Calu3 (cell line): ENCODE measurements at places on chromosomes 12 and 14.
A peak's percentile ranks its signal among the peaks of the same experiment; 100 is the strongest.

DNA sequence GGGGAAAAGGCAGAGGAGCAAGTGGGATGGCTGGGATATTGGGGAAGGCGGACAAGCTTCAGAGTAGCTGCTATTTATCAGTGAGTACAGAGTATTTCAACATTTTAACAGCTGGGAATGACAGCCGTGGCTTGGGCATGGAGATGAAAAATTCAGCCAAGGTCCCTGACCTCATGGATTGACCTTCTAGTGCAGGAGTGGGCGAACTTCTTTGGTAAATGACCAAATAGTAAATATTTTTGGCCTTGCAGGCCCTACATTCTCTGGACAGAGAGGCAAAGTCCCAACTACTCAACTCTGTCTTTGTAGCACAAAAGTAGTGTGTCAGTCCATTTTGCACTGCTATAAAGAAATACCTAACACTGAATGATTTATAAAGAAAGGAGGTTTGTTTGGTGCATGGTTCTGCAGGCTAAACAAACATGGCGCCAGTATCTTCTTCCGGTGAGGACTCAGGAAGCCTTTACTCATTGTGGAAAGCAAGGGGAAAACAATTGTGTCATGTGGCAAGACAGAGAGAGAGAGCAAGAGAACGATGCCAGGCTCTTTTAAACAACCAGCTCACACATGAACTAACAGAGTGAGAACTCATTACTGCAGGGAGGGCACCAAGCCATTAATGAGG is 33.6 kb downstream of the TMEM233 start:
- no peak for DNase-seq

DNA sequence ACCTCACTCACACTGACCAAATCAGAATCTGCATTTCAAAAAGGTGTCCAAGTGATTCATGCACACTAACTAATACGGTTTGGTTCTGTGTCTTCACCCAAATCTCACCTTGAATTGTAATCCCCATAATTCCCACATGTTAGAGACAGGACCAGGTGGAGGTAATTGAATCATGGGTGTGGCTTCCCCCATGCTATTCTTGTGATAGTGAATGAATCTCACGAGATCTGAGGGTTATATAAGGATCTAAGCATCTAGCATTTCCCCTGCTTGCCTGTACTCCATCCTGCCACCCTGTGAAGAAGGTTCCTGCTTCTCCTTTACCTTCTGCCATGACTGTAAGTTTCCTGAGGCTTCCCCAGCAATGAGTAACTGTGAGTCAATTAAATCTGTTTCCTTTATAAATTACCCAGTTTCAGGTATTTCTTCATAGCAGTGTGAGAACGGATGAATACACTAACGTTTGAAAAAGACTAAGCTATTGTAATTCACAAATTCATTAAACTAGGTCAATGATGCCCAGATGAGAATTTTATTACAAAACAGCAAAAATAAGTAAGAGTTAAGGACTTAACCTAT is 759.1 kb downstream of the GALC start:
- DNase-seq: no peak

DNA sequence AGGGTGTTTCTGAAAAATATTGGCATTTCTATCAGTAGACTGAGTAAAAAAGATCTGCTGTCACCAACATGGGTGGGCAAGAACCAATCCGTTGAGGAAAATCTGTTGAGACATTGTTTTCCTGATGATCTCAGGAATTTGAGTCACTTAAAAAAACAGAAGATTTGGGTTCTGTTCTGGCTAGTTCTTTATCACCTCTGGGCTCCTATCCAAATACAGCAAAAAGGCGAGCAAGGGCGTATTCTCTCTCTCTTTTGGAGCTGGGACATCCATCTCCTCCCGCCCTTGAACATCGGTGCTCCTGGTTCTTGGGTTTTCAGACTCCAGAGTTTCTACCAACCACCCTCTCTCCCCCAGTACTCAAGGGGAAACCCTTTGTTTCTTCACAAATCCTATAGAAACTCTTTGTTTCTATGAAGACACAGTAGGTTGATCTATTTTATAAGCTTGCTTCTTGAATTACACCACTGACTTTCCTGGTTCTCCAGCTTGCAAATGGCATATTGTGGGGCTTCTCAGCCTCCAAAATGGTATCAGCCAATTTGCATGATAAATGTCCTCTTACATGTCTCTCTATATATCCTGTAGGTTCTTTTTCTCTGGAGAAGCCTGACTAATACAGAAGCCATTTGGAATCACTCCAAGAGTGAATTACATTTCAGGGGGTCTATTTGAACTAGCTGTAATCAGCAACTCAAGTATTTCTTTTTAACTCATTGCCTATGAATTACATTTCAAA is 263.9 kb upstream of the TMTC1 start:
- no peak for DNase-seq

GRCh38 chr12:21987755-21988154 is 46.5 kb upstream of the ABCC9 start:
- no peak for DNase-seq

- DNase-seq: peak; percentile 57
Measured at GRCh38 chr14:68628605-68629310, 164.1 kb downstream of the ZFP36L1 start.

DNA sequence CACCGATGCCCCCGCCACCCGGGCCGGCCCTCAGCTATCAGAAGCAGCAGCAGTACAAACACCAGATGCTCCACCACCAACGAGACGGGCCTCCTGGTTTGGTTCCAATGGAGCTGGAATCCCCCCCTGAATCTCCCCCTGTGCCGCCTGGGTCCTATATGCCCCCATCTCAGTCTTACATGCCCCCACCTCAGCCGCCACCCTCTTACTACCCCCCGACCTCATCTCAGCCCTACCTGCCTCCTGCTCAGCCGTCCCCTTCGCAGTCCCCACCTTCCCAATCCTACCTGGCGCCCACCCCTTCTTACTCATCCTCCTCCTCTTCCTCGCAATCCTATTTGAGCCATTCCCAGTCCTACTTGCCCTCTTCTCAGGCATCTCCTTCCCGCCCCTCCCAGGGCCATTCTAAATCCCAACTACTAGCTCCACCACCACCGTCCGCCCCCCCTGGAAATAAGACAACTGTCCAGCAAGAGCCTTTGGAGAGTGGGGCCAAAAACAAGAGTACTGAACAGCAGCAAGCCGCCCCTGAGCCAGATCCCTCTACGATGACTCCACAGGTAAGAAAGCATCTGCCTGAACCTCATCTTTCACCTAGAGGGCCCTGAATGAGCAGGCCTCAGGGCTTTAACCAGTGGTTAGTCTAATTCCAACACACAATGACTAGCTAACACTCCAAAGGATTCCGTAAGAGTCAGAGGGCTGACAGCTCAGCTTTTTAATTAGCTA is 851 bp downstream of the YLPM1 start:
- DNase-seq: peak; percentile 3

DNA sequence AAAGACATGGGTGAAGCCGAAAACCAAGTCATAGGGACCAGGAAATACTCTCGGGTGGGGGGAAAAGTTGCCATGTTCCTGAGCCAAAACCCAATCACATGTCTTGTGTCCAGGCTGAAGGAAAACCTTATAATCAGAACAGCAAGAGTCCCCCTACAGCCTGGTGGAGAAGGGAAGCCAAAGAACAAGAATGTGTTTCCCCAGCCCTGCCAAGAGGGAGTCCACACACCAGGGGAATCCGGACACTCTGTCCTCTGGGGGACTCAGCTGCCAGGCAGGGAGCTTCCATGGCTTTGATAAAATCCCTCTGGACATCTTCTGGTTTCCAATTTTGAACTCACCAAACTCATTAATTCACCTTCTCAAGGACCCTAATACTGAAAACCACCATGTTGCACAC is 273.0 kb downstream of the FOXN3 start:
- DNase-seq: no peak

- DNase-seq: no peak
Measured at GRCh38 chr12:116717466-116718437, 20.1 kb downstream of the SPRING1 start.

GRCh38 chr14:100388103-100389054 is 65.2 kb downstream of the SLC25A47 start:
- DNase-seq: no peak

DNA sequence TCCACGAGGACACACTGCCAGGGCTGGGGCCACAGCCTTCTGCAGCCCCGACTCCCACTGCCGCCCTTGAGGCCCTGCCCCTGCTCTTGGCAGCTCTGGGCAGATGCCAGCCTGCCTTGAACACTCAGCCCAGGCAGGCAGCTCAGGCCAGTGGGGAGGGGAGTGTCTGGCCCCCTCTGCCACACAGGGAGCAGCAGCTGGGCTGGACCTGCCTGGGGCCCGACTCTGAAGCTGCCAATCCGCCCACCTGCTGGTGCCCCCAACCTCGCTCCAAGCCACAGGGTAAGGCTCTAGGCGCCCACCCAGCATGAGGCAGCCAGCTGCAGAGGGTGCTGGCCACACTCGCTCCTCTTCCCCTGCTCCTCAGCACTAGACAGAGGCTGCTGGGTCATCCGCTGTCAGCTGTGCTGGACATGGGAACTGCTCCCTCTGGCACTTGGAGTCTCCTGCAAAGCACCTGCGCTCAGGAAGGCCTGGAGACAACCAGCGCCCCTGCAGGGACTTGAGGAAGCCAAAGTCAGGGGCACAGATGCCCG is 24.6 kb upstream of the NUDT14 start:
- no peak for DNase-seq

DNA sequence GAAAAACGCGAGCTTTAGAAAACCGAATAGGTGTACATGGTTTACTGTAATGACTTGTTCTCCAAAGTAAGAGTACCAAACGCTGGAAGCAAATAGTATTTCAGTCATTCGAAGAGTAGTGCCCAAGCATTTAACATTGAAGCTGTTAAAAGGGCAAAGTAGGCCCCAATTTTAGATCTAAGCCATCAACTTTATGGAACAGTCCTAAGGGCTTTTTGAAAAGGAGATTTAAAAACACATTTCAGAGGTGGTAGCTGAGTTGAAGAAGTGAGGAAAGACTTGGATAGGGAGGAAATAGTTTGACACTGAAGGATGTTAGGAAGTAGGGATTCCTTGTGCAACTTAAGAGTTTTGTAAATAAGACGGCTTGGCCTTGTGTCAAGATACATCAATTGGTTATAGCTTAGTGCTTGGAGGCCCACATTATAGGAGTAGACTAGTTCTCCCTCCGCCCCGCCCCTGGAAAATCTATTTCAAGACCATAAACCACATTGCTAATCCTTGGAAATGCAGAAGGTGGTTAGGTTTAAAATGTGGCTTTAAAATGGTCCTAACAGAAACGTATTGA is 783 bp upstream of the TUBA1B start:
- DNase-seq: no peak

GRCh38 chr12:2976581-2976996 is 17.4 kb downstream of the TEAD4 start:
- DNase-seq: no peak

GRCh38 chr12:30110958-30111586 is 327.3 kb upstream of the TMTC1 start:
- no peak for DNase-seq

GRCh38 chr14:69333791-69334337 is 64.2 kb downstream of the ERH start:
- DNase-seq: no peak

DNA sequence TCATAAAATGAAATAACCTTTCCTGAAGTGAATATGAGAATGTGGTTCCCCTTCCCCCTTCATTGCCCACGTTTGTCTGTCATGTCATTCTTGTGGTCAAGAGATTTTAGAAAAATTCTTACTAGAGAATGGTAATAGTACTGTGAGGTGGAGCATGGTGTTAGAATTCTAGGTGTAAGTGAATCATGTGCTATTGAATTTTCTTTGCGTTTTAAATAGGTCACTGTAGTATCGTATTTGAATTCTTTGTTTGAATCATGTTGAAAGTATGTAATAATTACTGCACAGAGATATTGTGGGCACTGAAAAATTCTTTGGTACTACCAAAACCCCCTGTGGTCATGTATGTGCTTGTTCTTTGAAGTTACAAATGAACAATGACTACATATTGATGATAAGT is 49.9 kb downstream of the FUT8 start:
- no peak for DNase-seq

GRCh38 chr12:104551-105081 is 38.0 kb downstream of the IQSEC3 start:
- no peak for DNase-seq

- peak; percentile 32 for DNase-seq
Measured at GRCh38 chr14:21382886-21383847, 652 bp downstream of the SUPT16H start.

DNA sequence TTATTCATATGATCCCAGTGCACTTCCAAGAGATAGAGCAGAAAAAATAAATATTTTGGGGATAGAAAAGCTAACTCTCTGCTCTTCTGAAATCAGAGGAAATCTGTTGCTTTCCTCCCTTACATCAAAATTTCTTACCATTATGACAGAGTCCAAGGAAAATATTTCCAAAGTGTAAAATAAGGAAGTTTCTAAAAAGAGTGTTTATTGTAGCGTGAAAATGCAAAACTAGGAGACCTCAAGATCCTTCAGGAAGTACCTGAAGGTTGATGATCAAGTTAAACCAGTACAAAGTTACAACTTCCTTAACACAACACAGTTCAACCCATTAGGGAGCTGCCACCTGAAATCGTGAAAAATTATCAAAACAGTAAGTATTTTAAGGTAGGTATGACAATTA is at the start of gene OR6C2:
Gene OR6C2 (plus strand): TSS at position 301 of the 400 bp plus-strand sequence. CDS start 8,138 bp downstream, outside the sequence.
- no peak for DNase-seq

GRCh38 chr14:34463598-34463961 is 1.5 kb upstream of the SPTSSA start:
- DNase-seq: no peak

DNA sequence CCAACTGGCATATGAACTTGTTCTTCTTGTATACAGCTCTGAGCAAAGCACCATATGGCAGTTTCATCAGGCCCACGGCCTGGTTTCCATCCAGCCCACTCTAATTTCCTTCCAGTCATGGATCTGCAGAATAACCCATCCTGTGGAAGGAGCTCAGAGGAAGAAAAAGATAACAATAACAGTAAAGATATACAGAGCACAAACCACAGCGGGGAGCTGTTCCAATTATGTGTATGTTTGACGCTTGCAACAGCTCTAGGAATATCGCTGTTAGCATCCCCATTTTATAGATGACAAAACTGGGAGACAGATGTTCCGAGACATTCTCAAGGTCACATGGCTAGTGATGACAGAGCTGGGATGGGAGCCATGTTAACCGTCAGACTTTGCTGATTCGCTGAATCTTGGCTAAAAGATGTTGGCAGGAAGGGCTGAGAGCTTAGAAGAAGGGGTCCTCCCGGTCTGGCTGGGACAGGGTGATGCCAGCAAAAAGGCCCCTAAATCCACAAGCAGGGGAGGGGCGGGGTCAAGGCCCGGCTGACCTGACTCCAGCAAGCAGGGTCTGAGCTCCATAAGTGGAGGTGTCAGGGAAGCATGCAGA is 34.4 kb upstream of the CIPC start:
- DNase-seq: no peak

GRCh38 chr12:92640691-92641090 is 62.1 kb upstream of the PLEKHG7 start:
- no peak for DNase-seq
